ENCODE measurements at places on chromosomes 16 and 17.

- DNase-seq: no peak
Observed at GRCh38 chr17:57672971-57673370, 72.1 kb downstream of the CCDC182 start.

DNA sequence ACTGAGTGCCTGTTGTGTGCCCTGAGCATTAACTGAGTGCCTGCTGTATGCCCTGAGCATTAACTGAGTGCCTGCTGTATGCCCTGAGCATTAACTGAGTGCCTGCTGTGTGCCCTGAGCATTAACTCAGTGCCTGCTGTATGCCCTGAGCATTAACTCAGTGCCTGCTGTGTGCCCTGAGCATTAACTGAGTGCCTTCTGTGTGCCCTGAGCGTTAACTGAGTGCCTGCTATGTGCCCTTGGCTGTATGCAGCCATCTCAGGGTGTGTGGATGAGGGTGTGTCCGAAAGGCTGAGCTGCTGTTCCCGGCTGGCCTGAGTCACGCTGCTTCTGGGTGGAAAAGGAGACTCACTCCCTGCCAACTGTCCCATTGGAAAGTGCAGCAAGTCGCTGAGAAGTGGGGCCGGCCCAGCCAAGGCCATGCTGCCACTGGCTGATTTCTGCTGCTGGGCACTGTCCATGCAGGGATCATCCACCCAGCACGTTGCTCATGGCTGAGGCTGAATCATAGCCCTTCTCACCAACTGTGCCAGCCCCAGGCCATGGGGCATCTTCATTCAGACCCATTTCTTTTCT lies 113.8 kb downstream of the OR1D5 start:
- no peak for DNase-seq

DNA sequence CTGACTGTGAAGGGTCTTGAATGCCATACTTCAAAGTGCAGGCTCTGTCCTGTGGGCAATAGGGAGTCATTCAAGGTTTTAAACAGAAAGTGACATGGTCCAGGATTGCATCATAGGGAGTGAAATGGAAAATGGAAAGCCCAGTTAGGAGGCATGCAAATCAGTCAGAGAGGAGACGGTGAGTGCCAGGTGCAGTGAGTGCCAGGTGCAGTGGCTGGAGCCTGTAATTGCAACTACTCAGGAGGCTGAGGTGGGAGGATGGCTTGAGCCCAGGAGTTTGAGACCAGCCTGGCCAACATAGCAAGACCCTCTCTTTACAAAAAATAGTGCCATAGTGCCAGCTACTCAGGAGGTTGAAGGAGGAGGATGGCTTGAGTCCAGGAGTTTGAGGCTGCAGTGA lies 35.2 kb upstream of the SIAH1 start:
- no peak for DNase-seq

- DNase-seq: no peak
Observed at GRCh38 chr17:14337596-14338079, 36.8 kb downstream of the HS3ST3B1 start.

GRCh38 chr16:839643-840408 lies 39.3 kb upstream of the GNG13 start:
- no peak for DNase-seq

- DNase-seq: no peak
Observed at GRCh38 chr17:21157586-21158370, 31.0 kb downstream of the DHRS7B start.

DNA sequence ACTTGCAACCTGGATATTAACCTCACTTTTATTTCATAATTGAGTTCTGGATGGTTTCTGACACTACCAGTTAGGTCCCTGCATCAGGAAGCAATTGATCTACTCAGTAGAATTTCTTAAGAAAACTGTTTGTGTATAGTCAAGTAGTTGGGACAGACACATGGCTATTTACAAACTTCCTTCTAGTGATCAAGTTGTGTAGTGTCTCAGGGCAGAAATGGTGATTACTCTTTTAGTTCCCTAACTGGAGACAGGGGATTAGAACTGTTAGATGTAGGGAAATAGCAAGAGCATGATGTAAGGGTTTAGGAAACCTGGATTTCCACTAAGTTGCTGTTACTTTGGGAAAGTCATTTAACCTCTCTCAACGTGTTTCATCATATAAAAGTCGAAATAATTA lies 30.4 kb downstream of the TMEM100 start:
- no peak for DNase-seq

DNA sequence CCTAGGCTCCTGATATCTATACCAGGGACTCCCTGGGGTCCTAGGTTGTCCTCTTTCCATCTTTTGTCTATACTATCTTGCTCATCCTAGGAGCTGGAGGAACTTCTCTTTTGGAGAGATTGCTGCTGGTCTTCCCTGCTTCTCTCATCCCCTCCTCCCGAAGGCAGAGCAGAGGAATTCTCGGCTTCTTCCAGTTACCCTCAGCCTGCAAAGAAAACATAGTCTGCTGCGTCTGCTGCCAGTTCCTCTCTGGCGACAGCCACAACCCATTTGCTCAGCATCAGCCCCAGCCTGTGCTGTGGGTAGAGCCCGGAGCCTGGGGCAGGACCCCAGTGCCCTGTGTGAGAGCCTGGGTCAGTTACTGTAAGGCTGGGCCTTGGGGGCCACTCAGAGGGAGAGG lies 21.5 kb upstream of the DYNLL2 start:
- no peak for DNase-seq

- DNase-seq: no peak
Observed at GRCh38 chr16:20001856-20002707, 71.6 kb downstream of the GPR139 start.

DNA sequence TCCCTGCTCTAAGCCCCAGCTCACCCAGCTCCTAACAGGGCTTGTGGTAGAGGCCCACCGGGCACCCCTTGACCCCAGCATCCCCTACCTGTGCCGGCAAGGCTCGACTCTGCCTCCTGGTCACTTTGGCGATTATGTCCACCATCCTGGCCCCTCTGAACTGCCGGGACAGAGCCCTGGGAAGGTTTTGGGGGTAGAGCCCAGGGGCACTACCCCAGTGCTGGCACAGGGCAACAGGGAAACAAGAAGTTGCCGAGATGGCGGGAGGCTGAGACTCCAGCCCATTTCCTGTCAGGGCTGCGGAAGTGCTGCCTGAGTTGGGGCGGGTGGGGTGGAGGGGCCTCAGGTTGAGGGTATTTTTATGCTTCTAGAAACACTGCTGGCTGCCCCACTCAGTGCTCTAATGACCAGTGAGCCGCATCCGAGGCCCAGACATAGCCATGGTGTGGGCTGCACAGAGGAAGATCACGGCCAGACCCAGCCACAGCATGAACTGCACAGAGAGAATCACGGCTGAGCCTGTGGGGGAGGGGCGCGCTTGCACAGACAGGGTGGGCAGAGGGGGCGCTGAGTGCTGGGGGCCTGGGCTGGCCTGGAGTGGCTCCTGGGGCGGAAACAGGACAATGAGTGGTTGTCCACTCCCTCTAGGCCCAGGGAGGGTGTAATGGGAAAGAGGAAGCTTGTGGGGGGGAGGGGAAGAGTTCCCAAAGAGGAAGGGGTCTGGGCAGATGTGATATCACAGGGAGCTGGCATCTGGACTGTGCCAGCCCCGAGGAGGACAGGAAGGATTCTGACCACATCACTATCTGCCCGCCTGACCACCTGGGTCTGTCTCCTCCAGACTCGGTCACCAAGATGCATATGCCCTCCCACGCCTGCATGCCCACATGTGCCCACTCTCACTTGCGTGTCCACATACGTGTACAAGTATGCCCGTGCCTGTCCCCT lies 22.3 kb downstream of the ARHGAP27 start:
- no peak for DNase-seq

GRCh38 chr17:72588961-72589360 lies 468.1 kb downstream of the SOX9 start:
- DNase-seq: no peak

DNA sequence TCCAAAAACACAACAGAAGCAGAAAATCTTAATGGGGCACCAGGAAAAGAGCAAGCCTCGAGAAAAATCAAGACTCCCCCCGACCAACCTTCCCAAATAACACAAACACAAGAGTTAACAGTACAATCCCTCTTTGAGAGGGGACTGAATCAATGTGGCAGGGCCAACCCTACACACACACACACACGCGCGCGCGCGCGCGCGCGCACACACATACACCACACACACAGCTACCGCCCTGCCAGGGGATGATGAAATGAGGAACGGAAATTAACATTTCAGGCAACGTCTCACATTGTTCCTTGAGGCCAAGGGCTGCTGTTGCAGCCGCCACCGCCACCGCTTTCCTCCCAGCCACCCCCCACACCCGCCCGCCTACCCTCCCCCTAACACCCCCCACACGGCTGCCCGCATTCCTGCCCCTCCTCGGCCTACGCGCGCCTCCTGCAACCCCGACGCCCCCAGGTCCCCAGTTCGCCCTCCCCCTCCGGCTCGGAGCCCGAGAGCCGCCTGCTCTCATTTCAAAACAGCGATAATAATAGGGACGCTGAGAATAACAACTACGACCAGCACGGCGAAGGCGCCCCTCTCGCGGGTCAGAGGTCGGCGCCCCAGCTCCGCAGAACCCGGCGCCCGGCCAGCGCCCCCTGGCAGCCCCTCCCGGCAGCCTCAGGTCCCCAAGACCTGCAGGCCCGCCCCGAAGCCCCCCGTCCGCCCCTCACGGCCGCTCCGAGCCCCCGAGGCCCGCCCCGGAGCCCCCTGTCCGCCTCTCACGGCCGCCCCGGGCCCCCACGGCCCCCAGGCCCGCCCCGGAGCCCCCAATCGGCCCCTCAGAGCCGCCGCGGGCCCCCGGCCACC lies 1.1 kb downstream of the ANKRD11 start:
- DNase-seq: no peak

GRCh38 chr16:85334718-85335583 lies 222.7 kb upstream of the CIBAR2 start:
- DNase-seq: no peak

- DNase-seq: no peak
Observed at GRCh38 chr17:9702914-9703780, 57.8 kb downstream of the USP43 start.

DNA sequence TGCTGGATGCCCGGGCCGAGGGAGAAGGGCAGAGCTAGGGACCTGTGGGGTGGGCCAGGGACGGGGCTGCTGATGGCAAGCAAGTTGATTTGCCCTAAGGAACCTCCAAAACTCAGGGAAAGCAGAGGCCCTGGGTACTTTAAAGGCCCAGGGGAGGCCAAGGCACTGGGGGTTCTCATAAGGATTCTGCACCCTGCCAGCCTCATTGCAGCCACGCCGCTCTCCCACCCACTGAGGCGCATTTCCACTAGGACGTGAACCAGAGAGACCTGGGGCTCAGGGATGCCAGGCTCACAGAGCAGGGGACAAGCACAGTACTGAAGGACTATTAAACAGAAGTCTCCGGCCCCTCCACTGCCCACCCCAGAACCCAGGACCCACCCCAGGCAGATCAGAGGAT lies 39.4 kb upstream of the RBFOX3 start:
- DNase-seq: no peak

DNA sequence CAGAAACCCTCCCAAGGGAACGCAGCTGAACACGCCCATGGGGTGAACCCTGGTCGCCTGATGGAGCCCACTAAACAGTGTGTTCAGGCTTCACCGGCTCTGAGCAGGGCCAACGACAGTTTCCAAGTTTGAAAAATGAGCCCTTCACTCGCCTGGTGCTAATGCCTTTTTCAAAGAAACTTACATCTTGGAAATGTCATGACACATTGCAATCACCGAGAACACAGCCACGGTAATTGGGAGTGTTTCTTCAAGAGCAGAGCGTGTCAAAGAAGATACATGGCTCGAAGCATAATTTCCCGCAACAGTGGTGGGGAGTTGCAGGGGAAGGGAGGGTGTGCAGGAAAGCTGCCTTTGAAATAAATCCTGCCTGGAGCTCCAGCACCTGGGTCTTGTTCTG lies 463.2 kb downstream of the TMEM114 start:
- no peak for DNase-seq

- DNase-seq: no peak
Observed at GRCh38 chr16:4873091-4873490, 25.8 kb downstream of the UBN1 start.

DNA sequence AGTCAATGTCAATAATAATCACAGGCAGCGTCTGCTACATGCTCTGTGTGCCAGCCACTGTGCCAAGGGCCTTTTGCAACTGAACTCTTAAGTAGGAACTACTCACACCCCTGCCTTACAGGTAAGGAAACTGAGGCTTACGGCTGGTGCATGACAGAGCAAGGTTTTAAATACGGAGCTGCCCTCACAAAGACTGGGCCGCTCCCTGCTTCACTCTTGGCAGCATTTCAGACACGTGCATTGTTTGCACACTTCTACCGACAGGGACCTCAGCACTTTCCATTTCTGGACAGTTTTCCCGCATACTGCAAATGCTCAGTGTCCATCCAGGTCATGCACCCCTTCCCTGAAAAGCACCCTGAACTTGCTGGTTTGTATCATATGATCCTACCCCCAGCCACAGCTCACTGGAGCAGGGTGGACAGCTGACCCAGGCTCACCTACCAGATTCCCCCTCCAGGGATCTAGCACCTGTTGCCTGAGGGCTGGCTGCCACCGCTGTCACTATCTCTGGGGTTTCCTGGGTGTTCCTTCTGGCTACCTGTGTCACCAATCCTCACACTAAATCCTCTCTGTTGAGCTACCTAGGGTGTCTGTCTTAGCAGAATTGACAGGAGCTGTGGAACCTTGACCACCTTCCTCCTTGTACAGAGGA lies 142.9 kb downstream of the C16orf78 start:
- DNase-seq: no peak

- no peak for DNase-seq
Observed at GRCh38 chr16:85963753-85964285, 64.9 kb downstream of the IRF8 start.

DNA sequence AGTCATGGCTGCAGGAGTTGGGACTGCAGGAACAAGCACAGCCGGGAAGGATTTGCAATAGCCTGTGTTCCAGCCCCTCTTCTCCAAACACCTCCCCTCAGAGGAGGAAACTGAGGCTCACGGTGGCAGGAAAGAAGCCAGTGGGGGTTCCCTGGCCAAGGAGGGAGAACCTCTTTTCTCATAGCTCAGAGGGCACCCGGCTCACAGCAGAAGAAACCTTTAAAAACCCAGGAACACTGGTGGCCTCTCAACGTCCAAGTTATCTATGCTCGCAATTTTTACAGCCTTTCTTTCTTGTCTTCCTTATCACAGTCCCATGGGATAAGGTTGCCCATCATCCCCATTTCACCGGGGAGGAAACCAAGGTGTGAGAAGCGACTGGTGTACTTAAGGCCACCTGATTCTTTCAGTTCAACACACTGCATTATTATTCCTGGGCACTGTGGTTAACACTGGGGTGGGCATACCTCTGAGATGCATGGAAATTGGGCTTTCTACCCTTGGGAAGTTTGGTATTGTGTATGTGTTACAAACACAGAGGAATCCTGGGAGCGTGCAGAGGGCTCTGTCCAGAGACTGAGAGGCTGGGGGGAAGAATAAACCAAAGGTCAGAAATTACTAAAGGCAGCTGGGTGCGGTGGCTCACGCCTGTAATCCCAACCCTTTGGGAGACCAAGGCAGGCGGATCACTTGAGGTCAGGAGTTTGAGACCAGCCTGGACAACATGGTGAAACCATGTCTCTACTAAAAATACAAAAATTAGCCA lies 791 bp upstream of the ZNF629 start:
- DNase-seq: no peak

- no peak for DNase-seq
Observed at GRCh38 chr17:38448208-38448771, 20.0 kb downstream of the ARHGAP23 start.
